ENCODE measurements at places on chromosomes 13 and 19. TPM values are rescaled to one million over a fixed set of nuclear protein-coding genes. Genes with fewer than 3 reads are reported as not detected.

GRCh38 chr19:33368074-33368864 lies 5.2 kb upstream of the CEBPG start:
- peaks cover 6% of the 10 kb centered on the region for H3K4me1 ChIP-seq
- H3K36me3 ChIP-seq = no peaks in the 10 kb centered on the region
- H3K27me3 ChIP-seq = no peaks in the 10 kb centered on the region
- no peak overlapping the region for H3K27ac ChIP-seq

DNA sequence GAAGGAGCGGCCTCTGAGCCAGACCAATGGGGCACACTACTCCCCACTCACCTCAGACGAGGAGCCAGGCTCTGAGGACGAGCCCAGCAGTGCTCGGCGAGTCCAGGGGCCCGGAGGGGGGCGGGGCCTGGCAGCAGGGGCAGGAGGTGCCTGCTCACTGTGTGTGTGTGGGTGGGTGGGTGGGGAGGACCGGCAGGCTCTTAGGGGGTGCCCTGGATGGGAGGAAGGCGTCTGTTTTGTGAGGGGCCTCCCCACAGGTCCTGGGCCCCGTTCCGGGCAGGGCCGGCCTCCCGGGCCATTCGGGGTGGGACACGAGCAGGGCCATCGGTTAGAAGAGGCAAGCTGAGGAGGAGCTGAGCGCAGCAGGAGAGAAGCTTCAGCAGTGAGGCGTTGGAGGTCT lies 12.7 kb downstream of the PLEKHJ1 start:
- H3K27me3 ChIP-seq = no peaks in the 10 kb centered on the region
- no peak for DNase-seq
- peaks cover 7% of the 10 kb centered on the region for H3K4me1 ChIP-seq
- no peak overlapping the region for H3K4me3 ChIP-seq

DNA sequence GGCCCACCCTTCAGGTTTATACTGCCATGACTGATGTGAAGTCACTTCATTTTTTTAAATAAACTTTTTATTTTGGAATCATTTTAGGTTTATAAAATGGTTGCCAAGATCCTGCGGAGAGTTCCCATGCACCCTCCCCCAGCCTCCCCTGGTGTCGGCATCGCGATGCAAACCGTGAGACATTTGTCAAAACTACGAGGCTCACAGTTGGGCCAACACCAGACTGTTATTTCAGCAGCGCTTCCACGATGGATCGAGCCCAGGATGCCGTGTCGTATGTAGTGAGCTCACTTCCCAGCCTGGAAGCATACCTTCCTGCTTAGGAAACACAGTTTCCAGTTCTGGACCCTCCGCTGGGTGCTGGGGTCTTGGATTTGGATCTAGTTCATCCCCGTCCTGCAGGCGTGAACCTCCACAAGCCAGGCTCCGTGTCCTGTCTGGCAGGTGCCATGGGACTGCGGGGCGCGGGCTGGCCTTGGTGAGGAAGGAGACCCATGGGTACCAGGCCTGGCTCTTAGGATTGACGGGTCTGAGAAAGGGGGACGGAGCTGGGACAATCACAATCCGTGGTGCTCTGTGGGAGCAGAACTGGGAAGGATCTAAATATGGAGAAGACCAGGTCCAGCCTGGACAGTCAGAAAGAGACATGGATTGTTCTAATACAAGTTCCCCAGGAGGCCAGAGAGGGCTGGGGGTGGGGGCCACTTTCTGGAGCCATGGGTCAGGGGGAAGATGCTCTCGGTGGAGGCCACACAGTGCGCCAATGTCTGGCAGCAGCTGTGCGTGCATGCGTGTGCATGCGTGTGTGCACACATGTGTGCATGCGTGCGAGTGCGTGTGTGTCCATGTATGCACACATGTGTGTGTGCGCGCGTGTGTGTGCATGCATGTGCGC lies 2.4 kb upstream of the SBK2 start:
- no peak overlapping the region for H3K4me3 ChIP-seq
- H3K4me1 ChIP-seq = no peaks in the 10 kb centered on the region
- H3K27ac ChIP-seq = no peak overlapping the region
- no peaks in the 10 kb centered on the region for H3K36me3 ChIP-seq
- H3K27me3 ChIP-seq = no peaks in the 10 kb centered on the region
- no peak for DNase-seq

GIPR gene
- 6.8 TPM for total RNA-seq

GPR4 gene
- not detected for total RNA-seq

ZSCAN4 gene
- not detected for total RNA-seq
